ENCODE measurements at places on chromosomes 11 and 22. TPM values are rescaled to one million over a fixed set of nuclear protein-coding genes. Genes with fewer than 3 reads are reported as not detected.

DNA sequence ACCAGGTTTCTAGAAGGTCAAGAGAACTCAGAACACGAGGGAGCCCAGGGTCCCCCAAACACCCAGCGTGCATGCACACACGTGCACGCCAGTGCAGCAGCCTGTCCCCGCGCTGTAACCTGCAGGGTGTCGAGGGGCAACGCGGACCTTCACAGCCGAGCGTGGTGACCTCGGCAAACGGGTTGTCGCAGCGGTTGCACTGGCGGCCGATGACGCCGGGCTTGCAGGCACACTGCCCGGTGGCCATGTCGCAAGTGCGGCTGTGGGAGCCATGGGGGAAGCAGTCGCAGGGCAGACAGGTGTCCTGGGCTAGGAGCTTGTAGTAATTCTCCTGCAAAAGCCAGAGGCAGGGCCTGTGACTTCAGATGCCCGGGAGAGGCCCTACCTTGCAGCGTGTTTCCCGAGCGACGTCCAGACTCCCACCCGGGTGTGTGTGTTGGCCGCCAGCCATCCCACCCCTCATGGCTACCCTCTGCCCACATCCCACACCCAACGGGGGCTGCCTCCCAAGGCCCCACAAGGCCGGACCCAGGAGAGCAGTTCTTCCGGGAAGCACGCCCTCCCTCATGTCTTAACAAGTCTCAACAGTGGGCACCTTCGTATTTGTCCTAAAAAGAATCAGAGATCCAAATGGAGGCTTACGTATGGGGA lies 56.1 kb downstream of the TRMU start:
- peaks cover 10% of the 10 kb centered on the region for H3K4me1 ChIP-seq
- no peaks in the 10 kb centered on the region for H3K27me3 ChIP-seq
- H3K4me3 ChIP-seq: no peak overlapping the region
- no peak overlapping the region for H3K27ac ChIP-seq
- H3K36me3 ChIP-seq: no peaks in the 10 kb centered on the region

- no peak overlapping the region for H3K27ac ChIP-seq
- H3K4me3 ChIP-seq: no peak overlapping the region
- no peaks in the 10 kb centered on the region for H3K4me1 ChIP-seq
- H3K27me3 ChIP-seq: no peaks in the 10 kb centered on the region
- DNase-seq: no peak
These were observed 6.4 kb upstream of the SYT9 start for GRCh38 chr11:7245341-7245740.

GRCh38 chr22:35938226-35938625 lies 90.4 kb downstream of the RBFOX2 start:
- H3K27me3 ChIP-seq: no peaks in the 10 kb centered on the region
- no peaks in the 10 kb centered on the region for H3K36me3 ChIP-seq
- H3K4me1 ChIP-seq: no peaks in the 10 kb centered on the region

Gene HTR3A
- 0.24 TPM for total RNA-seq

Gene FBXO3
- total RNA-seq: 47.9 TPM

Gene IGSF22
- 0.39 TPM for total RNA-seq

GRCh38 chr11:116412118-116412889 lies 360.5 kb downstream of the BUD13 start:
- no peaks in the 10 kb centered on the region for H3K36me3 ChIP-seq
- H3K27me3 ChIP-seq: no peaks in the 10 kb centered on the region
- DNase-seq: no peak
- H3K27ac ChIP-seq: no peak overlapping the region
- H3K4me3 ChIP-seq: no peak overlapping the region
- no peaks in the 10 kb centered on the region for H3K4me1 ChIP-seq

Gene FREY1
- total RNA-seq: 0.82 TPM

GRCh38 chr22:40648386-40648785 lies 11.9 kb upstream of the MRTFA start:
- no peaks in the 10 kb centered on the region for H3K4me1 ChIP-seq
- H3K36me3 ChIP-seq: no peaks in the 10 kb centered on the region
- no peak overlapping the region for H3K4me3 ChIP-seq
- no peaks in the 10 kb centered on the region for H3K27me3 ChIP-seq

- DNase-seq: no peak
- peaks cover 5% of the 10 kb centered on the region for H3K4me1 ChIP-seq
- no peak overlapping the region for H3K4me3 ChIP-seq
- no peaks in the 10 kb centered on the region for H3K36me3 ChIP-seq
- no peak overlapping the region for H3K27ac ChIP-seq
These were observed 8.8 kb downstream of the ZBED4 start for GRCh38 chr22:49862496-49862776.

Gene PTPRJ
- 8.0 TPM for total RNA-seq

DNA sequence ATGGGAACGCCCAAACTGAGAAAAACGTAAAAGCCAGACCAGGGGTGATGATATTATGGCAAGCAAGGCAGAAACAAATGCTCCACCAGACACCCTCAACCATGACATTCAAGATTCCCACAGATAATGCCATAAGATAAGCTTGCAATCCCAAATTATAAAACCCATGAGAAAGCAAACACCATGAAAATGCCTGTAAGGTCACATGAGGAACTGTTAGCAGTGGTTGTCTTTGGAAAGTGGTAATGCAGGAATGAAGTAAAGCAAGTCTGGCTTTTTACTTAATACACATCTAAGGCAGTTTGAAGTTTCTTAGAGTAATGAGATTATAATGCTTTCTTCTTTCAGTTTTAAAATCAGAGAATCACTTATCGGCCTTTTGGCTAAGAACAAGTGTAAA lies 111.0 kb downstream of the MN1 start:
- no peaks in the 10 kb centered on the region for H3K27me3 ChIP-seq
- no peak for DNase-seq
- H3K4me1 ChIP-seq: peaks cover 17% of the 10 kb centered on the region
- H3K4me3 ChIP-seq: no peak overlapping the region
- no peak overlapping the region for H3K27ac ChIP-seq

Gene ZNF280A
- total RNA-seq: not detected

DNA sequence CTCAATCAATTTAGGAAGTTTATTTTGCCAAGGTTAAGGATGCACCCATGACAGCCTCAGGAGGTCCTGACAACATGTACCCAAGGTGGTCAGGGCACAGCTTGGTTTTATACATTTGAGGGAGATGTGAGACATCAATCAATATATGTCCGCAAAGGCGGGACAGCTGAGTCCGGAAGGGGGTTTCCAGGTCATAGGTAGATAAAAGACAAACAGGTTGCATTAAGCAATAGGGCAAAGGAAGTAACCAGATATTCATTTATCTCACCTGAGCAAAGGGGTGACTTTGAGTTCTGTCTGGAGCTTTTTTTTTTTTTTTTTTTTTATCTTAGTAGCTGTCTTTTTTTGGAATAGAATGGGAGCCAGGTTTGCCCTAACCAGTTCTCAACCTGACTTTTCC lies 2.0 kb upstream of the TRIM34 start:
- H3K36me3 ChIP-seq: no peaks in the 10 kb centered on the region
- no peak overlapping the region for H3K27ac ChIP-seq
- H3K4me3 ChIP-seq: no peak overlapping the region
- peaks cover 21% of the 10 kb centered on the region for H3K4me1 ChIP-seq
- no peak for DNase-seq
- no peaks in the 10 kb centered on the region for H3K27me3 ChIP-seq

Gene EIF1AD
- total RNA-seq: 25.0 TPM

Gene SYT7
- total RNA-seq: 23.6 TPM

Gene MRGPRE
- not detected for total RNA-seq

DNA sequence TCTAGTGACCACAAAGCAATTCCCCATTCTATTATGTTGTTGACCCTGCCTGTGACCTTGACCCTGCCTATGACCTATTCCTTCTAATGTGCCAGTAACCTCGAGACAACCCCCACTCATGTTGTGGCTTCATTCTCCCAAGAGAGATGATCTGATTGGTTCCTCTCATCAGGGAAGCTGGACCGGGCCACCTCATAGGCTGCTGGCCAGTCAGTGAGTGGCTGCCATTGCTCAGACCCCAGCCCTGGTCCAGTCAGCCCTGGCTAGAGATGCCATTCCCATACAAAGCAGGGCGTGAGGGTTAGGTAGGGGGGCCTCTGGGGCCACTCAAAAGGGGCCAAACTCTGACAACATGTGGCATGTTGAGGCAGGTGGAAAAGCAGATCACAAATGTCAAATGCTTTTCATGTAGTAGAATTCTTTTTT lies 11.9 kb downstream of the SLC29A2 start:
- H3K4me3 ChIP-seq: no peak overlapping the region
- no peak overlapping the region for H3K27ac ChIP-seq
- H3K4me1 ChIP-seq: peaks cover 15% of the 10 kb centered on the region
- no peaks in the 10 kb centered on the region for H3K36me3 ChIP-seq
- DNase-seq: no peak

DNA sequence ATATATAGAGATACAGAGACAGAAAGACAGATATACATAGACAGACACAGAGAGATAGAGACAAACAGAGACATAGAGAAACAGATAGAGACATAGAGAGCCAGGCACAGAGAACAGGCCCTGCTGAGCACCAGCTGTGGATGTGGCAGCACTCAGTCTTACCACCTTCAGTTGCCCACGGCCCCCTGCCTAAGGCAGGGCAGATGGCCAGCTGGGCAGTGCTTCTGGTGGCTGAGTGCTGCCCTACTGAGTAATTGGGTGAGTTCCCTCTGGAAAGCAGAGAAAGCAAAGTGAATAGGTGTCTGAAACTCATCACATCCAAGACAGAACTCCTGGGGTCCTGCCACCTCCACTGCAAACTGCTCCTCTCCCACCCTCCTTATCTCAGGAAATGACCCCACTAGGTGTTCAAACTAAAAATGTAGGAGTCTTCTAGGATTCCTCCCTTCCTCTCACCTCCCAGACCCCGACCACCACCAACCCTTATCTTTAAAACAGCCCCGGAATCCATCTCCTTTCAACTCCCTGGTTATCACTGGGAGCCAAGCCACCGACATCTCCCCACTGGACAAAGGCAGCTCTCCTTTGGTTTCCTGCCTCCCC lies 27.2 kb downstream of the SYN3 start:
- H3K4me3 ChIP-seq: no peak overlapping the region
- no peak overlapping the region for H3K27ac ChIP-seq
- H3K27me3 ChIP-seq: no peaks in the 10 kb centered on the region
- H3K36me3 ChIP-seq: no peaks in the 10 kb centered on the region

Gene CARNS1
- total RNA-seq: 9.7 TPM

Gene JHY
- 3.5 TPM for total RNA-seq

GRCh38 chr11:110716361-110716760 lies 4.1 kb upstream of the ARHGAP20 start:
- H3K27me3 ChIP-seq: peaks cover 2% of the 10 kb centered on the region
- DNase-seq: no peak
- H3K27ac ChIP-seq: no peak overlapping the region
- no peaks in the 10 kb centered on the region for H3K36me3 ChIP-seq
- H3K4me3 ChIP-seq: no peak overlapping the region

DNA sequence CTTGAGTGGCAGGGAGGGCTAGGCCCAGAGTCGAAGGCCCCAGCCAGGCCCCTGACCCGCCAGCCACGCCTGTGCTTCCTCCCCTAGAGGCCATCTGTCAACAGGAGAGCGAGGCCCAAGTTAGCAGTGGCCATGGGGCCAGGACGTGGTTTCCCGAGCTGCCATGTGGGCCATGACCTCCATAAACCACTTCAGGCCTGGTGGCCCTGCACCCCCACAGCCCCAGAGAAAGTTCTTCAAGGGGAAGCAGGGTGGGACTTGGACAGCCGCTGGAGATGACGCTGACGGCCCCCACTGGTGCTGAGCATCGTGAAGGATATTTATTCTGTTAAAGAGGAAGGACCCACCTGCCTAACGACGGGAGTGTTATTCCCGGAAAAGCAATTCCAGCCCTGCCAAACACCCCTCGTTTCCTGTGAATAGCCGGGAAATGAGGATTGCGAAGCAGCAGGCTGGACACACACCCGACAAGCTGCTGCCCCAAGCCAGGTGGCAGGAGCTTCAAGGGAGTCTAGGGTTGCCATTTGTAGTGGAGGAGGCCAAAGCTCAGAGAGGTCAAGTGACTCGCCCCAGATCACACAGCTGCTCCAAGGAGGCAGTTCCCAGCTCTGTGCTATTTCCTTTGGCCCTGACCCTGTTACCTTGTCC lies 12.8 kb downstream of the PRR5 start:
- no peaks in the 10 kb centered on the region for H3K27me3 ChIP-seq
- no peaks in the 10 kb centered on the region for H3K36me3 ChIP-seq
- no peak overlapping the region for H3K27ac ChIP-seq
- no peak for DNase-seq
- no peak overlapping the region for H3K4me3 ChIP-seq

DNA sequence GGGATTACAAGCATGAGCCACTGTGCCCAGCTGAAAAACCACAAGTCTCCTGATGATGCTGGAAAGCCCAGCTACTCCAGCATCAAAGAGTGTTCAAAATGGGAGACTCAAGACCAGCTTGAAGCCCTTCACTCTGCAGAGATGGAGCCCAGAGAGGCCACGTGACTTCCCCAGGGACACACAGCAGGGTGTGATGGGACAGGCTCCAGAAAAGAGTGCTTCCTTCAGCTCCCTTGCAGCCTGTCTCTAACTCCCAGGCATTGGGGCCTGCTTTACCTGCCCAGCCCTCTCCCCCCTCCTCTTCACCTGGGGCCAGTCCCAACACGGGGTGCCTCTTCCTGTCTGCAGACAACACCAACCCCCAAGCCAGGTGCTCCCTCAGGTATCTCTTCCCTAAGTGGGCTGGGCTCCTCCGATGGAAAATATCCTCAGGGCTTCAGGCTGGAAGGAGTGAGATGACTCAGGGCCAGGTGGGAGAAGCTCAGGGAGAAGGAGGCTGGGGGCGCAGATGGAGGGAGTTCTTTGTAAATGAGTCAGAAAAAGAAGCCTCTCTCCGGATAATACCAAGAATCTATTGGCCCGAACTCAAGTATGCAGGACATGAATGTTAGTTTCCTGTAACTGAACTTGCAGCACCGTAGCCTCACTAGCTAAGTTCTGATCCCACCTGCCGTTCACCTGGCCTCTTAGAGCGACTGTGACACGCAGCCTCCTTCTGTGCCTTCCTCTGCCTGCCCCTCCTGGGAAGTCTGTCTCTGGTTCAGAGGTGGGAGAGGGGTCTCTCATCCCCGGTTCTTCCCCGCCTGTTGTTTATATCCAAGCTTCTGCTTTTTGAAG lies 326.6 kb downstream of the MN1 start:
- H3K27ac ChIP-seq: no peak overlapping the region
- H3K4me3 ChIP-seq: no peak overlapping the region
- H3K36me3 ChIP-seq: no peaks in the 10 kb centered on the region
- DNase-seq: no peak

Gene C22orf42
- not detected for total RNA-seq

DNA sequence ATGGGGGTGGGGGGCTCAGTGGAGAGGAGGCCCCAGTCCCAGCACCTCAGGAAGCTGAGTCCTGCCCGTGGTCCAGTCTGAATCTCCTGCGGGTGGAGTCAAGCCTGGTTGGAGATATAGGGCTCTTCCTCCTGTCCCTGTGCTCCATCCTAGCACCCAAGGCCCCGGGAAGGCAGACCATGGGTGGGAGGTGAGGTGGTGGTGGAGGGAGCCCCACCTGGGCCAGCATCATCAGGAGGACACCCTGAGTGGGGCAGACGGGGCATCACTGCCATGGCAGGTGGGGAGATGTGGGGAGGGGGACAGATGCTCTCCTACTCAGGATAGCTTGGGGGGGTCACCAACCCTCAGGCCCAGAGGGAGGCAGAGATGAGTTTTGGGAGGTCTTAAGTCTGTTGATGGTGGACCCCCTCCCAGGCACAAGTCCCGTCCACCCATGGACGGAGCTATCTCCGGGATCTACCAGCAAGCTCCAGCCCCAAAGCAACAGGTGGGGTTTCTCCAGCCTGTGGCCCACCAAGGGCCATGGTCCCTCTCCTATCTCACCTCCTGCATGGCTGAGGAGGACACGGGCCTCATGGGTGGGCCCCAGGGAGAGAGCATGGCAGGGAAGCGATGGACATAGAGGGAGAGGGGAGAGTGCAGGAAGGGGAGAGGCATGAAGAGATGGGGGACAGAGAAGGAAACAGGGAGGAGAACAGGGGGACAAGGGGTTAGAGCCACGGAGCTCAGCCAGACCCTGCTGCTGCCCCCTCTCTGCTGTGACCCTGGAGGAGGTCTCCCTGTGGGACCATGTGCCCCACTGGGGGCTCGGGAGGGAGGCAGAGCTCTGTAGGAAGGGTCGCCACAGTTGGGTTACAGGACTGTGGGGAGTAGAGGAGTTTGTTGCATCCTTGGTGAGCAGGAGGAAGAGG lies 1.3 kb downstream of the MRGPRE start:
- no peaks in the 10 kb centered on the region for H3K36me3 ChIP-seq
- H3K4me3 ChIP-seq: no peak overlapping the region
